ENCODE measurements at places on chromosomes 12 and 14.

GRCh38 chr12:6451348-6452244 lies at the start of gene TAPBPL:
TAPBPL (plus strand) TSS chr12:6452042; CDS start chr12:6452249, 207 bp downstream.
- DNase-seq: peak; percentile 82

GRCh38 chr12:45674181-45674977 lies 55.1 kb upstream of the ARID2 start:
- DNase-seq: no peak

DNA sequence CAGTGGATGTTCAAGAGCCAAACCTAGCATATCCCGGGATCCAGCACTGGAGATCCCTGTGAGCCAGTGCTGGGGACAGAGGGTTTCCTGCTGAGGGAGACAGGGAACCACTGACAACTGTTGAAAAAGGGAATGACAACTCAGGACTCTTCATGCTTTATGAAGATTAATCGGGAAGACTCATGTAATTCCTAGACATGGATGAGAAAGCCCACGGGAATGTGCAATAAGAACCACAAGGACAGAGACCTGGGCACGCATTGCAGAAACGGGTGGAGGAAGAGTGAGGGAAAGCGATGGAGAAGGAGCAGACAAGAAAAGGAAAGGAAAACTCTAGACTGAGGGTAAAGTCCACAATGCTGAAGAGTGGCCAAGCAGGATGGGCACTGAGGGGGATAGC lies 296.0 kb downstream of the PCNX1 start:
- DNase-seq: no peak

DNA sequence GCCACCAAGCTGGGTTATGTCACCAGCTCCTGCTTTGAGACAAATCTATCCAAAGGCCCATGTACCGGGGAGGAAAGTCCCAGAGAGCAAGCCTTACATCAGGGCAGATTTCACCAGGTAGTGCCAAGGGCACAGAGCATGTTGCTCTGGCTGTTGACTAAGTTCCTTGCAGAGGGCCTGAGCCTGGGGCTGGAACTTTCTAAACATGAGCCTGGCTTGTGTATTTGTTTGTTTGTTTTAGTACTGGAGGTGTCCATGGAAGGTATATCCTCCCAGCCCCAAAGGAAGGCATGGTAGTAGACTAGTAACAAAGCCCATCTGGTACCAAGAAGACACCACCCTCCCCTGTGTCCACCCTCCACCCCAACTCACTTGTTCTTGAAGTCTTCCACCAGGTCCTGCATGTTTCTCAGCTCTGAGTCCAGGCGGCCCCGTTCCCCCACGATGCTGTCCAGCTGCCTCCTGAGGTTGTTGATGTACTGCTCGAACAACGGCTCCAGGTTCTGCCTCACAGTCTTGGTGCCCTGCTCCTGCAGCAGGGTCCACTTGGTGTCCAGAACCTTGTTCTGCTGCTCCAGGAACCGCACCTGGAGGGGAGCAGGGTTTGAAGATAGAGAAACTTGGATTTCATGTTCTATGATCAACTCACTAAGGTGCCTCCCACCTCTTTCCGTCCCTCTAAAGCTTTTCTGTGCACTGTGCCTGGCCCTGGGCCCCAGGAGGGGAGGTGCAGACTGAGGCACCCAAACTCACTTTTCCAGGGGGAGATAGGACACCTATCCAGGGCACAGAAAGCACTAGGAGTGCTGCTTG lies 1.4 kb downstream of the KRT5 start:
- no peak for DNase-seq

DNA sequence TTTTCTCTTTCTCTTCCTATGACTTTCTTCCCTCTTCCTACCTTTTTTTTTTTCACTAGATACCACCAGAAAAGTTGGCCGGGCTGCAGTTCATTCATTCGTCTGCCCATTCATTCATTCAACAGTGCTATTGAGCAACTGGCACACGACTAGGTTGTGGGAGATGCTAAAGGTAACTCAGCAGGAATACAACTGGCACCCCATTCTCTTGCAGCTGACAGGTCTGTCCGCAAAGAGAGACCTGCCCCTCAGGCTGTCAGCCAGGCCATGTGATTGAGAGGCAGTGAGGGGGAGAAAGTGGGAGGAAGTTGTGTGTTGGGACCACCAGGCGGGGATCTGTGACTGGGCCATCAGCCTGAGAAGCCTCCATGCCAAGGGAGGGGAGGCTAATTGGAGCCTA lies 105.2 kb downstream of the TSPAN9 start:
- no peak for DNase-seq

GRCh38 chr12:12616512-12617310 lies 5.0 kb downstream of the CREBL2 start:
- DNase-seq: no peak

DNA sequence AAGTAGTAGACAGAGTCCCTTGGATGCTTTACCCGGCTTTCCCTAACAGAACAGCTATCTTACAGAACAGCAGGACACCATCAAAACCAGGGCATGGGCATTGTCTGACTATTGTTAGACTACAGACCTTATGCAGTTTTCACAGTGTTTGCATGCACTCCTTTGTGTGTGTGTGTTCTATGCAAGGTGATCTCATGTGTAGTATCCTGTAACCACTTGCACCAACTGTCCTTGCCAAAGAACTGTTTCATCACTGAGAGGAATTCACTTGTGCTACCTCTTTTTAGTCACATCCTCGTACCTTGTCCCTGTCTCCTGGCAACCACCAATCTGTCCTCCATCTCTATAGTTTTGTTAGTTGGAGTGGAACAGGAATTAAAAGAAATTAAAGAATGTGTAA lies 183.6 kb upstream of the PZP start:
- no peak for DNase-seq

GRCh38 chr12:4322726-4323125 lies 1.7 kb downstream of the TIGAR start:
- no peak for DNase-seq

- no peak for DNase-seq
Observed at GRCh38 chr12:40646456-40646855, 45.8 kb upstream of the CNTN1 start.

GRCh38 chr12:13088496-13088895 lies 15.0 kb downstream of the GSG1 start:
- DNase-seq: no peak

GRCh38 chr14:69086537-69086936 lies 66.4 kb downstream of the DCAF5 start:
- DNase-seq: no peak

GRCh38 chr14:32588448-32589320 lies 259.6 kb downstream of the AKAP6 start:
- no peak for DNase-seq

- DNase-seq: no peak
Observed at GRCh38 chr14:22476005-22476751, 112.8 kb downstream of the DAD1 start.

- no peak for DNase-seq
Observed at GRCh38 chr12:1422604-1423315, 171.6 kb downstream of the FBXL14 start.

DNA sequence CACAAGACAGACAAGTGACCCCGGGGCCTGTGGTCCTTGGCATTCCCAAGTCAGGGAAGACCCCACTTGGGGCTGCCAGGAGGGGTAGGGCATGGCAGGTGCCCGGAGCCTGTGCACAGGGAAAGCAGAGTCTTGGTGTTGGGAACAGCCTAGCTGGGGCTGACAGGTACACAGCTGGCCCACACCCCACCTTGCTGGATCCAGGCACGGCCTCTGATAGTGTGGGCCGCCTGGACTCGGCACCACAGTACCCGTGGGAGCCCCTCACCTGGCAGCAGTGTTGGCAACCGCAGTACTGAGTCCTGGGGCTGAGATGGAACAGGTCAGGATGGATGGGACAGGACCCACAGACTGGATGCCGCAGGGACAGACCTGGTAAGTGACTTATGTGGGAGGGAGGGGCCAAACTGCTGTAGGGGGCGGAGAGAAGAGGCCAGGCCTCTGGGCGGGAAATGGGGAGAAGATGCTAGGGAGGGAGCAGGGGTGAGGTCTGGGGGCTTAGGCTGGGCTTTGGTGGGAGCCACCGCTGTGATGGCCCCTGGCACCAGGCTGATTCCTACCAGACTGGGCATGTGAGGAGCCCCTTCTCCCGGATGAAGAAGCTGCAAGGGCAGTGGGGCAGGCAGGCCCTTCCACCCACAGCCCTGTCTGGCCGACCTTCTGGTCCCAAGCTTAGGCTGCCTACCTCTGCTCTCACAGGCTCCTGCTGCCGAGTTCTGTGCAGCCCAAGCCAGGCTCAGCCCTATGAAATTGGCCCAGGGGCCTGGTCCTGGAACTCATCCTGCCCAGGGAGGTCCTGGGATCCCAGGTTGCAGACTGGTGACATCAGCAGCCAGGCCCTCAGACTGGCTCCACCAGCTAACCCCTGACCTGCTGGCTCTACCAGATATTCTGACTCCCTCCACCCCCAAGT lies at the start of gene TGM1:
TGM1 (minus strand) TSS at position 357 of the 913 bp plus-strand sequence. CDS start 825 bp downstream, outside the sequence.
- no peak for DNase-seq

DNA sequence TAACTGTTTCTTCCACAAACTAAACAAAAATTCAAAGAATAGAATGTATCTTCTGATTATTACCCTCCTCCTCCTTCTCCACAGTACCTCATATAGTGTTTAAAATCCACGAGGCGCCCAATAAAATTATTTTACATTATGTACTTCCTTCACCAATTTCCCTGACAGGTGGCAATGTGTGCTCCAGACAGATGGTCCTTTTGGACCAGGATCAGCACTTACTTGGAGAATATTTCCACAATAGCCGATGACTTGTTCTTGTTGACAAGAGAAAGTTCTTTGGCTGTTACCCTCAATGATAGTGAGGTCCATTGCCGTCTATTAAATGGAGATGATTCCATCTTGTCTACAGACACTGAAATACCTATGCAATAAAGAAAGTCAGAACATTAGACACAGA lies 34.9 kb downstream of the LIMA1 start:
- DNase-seq: no peak

GRCh38 chr12:45974883-45975282 lies 15.5 kb downstream of the SCAF11 start:
- no peak for DNase-seq

- no peak for DNase-seq
Observed at GRCh38 chr14:105312973-105313372, 1.6 kb upstream of the PACS2 start.

- DNase-seq: no peak
Observed at GRCh38 chr12:109949089-109949488, 47.1 kb downstream of the GIT2 start.

DNA sequence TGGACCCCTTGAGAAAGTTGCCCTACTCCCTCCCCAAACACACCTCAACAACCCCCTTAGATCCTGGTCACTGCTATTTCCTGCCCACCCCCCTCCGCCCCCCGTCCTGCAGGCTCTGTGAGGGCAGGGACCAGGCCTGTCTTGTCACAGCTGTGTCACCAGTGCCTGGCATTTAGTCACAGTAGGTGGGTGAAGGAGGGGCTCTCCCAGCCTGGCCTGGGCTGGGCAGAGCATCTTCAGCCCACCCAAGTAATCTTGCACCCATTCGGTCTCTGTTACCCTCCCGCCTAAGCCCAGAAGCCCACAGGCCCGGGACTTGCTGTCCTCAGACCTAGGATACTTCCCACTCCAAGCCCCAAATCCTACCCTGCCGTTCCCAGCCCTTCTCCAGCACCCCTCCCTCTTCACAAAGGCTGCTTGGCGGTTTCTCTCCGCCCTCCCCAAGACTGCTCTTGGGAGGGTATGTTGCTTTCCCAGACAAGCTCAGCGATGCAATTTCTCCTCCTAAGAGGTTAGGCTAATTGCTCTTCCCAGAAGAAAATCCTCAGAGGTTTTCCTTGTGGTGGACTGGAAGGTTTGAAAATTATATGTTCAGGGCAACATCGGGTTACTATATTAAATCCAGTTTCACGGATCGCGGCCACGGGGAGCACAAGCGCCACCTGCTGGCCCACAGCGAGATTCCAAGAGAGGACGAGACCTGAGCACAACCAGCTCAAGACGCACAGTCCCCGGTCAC lies 50.8 kb upstream of the ZFP36L1 start:
- peak; percentile 78 for DNase-seq

DNA sequence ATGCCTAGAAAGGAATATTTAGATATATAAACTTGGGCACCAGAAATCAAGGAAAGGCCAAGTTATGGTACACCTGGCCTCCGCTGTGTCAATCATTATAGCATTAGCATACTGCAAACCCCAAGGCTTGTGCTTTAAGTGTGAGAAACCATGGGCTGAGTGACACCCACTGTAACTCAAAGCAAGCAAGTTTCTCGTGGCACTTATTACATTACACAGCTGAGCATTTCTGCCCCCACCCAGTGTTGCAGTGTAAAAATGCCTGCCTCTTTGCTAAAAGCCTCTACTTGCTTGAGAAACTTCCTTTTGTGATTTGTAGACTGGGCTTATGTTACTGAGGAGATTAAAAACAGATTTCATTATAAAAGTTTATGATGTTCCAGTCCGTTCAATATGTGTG lies 122.0 kb downstream of the TGFB3 start:
- DNase-seq: no peak
